EH (cell line): ENCODE measurements at places on chromosomes 3 and 15.
A peak's percentile ranks its signal among the peaks of the same experiment; 100 is the strongest.

DNA sequence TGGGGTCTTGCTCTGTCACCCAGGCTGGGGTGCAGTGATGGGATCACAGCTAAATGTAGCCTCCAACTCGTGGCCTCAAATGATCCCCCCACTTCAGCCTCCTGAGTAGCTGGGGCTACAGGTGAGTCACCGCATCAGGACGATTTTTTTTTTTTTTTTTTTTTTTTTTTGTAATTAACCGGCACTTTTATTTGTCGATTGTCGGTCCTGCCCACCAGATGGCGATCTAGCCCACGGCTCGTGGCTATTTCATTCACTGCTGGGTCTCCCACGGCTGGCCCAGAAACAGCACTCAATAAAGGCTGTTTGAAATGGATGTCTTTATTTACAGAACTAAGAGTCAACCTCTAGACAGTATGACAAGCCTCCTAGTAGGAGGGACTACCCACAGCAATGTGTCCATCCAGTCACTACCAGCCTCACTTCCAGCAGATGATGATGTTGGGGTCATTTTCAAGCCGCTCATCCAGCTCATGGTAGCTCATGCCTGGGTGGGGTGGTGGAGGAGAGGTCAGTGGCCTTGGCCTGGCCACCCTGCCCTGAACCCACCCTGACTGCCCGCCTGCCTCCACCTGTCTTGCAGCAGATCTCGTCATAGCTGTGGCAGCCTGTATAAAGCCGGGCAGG lies 1.8 kb upstream of the ZMYND10 start:
- peak; percentile 81 for DNase-seq

DNA sequence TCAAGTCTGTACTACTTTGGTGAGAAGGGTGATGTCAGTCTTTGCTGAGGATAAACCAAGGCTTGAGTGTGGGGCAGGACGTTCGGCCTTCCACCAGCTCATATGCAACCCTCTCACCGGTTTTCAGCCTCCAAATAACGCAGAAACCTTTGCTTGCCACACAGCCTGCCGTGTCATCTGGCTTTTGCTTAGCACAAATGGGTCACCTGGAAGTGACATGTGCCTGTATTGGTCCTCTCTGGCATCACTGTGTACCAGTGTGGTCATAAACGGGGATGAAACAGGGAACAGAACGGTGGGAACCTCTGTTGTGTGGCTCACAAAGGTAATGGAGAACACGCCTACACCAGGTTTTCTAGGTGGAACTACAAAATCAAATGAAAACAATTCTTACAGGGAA lies 7.1 kb downstream of the POMGNT2 start:
- DNase-seq: no peak

DNA sequence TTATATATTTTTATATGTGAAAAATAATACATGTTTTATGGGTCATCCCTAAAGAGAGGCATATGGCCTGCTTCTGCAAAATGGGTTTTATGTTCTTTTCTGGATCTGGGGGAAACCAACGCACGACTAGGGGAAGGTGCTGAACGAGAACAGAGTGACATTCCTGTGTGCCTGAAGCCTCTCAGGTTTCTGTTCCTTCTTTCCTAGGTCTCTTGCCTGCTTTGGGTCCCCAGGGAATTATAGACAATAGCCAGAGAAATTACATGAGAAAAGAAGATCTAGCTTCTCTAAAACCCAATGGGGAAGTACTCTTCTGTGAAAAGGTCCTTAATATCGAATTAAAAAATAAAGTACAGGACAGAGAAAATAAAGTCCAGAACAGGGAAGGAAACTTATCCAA lies 66.5 kb downstream of the IGSF11 start:
- no peak for DNase-seq

- peak; percentile 82 for DNase-seq
These were observed 77.0 kb downstream of the LRIG1 start for GRCh38 chr3:66423791-66424190.

- DNase-seq: peak; percentile 64
These were observed 59.4 kb downstream of the SLC6A6 start for GRCh38 chr3:14461748-14462324.

DNA sequence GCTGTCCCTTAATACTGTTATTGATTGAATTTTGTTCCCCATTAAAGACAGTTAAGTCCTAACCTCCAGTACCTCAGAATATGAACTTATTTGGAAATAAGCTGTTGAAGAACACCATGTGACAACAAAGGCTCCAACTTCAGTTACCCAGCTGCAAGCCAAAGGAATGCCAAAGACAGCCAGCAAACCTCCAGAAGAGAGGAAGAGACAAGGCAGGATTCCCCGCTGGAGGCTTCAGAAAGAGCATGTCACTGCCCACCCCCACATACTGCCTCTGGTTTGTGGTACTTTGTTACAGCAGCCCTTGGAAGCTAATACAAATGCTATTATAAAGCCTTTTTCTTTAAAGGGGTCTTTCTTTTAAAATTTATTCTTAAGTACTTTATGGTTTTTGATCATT lies 18.4 kb upstream of the NEK10 start:
- DNase-seq: peak; percentile 37
